ENCODE measurements at places on chromosomes 13 and 19.

DNA sequence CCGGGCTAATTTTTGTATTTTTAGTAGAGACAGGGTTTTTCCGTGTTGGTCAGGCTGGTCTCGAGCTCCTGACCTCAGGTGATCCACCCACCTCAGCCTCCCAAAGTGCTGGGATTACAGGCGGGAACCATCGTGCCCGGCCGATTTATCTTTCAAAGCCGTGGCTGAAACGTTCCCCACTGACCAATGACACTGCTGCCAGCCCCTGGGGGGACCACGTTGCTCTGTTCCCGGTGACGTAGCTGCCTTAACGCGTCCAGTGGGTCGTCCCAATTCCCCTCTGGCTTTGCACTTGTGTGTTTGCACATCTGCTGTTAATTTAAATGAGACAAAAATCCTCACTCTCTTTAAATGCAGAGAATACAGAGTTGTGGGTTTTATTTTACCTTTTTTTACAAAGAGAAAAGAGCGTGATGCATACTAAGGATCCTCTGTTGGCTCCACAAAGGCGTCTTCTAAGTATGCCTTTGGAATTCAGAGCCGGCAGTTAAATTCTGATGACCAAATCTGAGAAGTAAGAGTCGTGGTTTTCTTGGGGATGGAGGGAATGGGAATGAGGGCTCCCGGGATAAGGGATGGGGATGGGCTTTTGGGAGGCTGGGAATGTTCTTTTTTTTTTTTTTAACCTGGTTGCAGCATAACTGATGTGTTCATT is 18.6 kb upstream of the LMTK3 start:
- no peak for DNase-seq

GRCh38 chr19:34165295-34165738 is 7.0 kb upstream of the LSM14A start:
- no peak for DNase-seq

DNA sequence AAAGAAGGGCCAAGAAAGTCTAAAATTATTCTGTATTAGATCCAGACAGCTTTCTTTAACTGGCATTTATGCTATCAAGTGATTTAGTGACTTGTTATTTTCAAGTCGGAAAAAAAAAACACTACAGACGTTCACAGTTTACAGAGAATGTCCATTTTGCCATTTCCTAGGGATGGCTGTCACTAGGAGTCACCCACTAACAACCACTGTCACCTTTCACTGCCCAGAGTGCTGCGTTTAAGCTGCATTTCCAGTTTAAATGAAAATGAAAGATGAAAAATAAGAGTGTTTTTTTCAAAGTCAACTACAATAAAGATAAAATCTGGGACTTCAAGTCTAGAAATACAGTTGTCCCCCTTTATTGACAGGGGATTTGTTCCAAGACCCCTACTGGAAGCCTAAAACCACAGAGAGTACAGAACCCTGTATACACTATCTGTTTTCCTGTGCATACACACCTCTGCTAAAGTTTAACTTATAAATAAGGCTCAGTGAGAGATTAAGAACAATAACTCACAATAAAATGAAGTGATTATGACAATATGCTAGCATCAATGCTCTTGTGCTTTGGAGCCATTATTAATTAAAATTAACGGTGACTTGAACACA is 112.5 kb downstream of the SACS start:
- DNase-seq, result peak; percentile 2

- DNase-seq, result no peak
These were observed 733.7 kb upstream of the ATXN8OS start for GRCh38 chr13:69373747-69374425.

- DNase-seq, result no peak
These were observed 7.0 kb downstream of the TMEM221 start for GRCh38 chr19:17441241-17442021.

DNA sequence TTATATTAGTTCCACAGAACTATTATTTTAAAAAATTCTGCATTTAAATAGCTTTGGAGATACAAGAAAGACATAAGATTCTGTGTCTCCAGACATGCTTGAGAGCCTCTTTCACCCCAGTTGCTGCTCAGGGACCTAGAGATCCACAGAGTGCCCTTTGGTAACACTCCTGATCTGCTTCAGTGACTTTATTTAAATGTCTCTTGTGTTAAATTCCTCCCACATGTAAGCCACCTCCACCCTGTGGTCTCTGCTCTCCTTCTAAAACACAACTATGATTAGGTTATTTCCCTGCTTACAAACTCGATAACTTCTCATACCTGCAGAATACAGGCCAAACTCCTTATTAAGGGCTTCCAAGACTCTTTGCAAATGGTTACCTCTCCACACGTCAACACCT is 141.0 kb downstream of the RFC3 start:
- no peak for DNase-seq

- no peak for DNase-seq
These were observed 21.3 kb downstream of the VRK3 start for GRCh38 chr19:50003810-50004419.

GRCh38 chr13:32877491-32877890 is 138.7 kb upstream of the KL start:
- no peak for DNase-seq

GRCh38 chr19:28549680-28550277 is 663.2 kb downstream of the UQCRFS1 start:
- no peak for DNase-seq

DNA sequence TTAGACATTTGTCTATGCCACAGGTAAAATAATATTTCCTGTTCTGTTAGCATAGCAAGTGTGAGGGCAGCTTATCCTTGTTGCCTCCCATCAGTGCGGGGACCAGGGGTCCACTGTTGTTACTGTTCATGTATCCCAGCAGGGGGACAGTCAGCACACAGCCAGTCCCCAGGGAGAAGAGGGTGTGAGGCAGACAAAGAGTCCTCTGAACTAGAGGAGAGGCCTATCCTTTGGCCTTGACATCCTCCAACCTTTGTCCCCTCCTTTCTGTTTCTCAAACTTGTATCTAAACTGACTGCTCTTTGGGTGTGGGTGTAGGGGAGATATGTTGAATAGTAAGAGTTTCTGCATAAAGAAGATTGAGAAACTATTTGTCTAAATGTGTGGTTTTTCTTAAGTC is 2.9 kb upstream of the GPR18 start:
- no peak for DNase-seq

- no peak for DNase-seq
These were observed 12.4 kb downstream of the ZNF552 start for GRCh38 chr19:57802269-57802668.

DNA sequence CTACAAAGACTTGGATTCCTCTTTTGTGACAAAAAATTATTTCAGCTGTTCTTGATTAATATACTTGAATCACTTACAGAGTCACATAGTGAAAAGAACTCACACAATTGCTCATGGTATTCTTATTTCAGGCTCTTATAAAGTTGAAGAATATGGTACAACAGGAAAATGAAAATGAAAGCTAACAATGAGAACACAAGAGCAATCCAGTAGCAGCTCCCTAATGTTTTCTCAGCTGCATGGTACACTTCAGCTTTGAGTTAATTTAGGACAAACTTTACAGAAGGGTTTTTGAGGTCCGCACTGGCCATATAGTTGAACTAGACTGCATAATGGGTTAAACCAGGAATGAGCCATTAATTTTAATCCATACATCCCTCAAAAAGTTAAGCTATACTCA is 1261.8 kb downstream of the SLITRK5 start:
- no peak for DNase-seq

GRCh38 chr13:41462427-41462826 is 5.1 kb downstream of the RGCC start:
- DNase-seq, result no peak
